ENCODE measurements at places on chromosomes 11 and 22.
A peak's percentile ranks its signal among the peaks of the same experiment; 100 is the strongest.

DNA sequence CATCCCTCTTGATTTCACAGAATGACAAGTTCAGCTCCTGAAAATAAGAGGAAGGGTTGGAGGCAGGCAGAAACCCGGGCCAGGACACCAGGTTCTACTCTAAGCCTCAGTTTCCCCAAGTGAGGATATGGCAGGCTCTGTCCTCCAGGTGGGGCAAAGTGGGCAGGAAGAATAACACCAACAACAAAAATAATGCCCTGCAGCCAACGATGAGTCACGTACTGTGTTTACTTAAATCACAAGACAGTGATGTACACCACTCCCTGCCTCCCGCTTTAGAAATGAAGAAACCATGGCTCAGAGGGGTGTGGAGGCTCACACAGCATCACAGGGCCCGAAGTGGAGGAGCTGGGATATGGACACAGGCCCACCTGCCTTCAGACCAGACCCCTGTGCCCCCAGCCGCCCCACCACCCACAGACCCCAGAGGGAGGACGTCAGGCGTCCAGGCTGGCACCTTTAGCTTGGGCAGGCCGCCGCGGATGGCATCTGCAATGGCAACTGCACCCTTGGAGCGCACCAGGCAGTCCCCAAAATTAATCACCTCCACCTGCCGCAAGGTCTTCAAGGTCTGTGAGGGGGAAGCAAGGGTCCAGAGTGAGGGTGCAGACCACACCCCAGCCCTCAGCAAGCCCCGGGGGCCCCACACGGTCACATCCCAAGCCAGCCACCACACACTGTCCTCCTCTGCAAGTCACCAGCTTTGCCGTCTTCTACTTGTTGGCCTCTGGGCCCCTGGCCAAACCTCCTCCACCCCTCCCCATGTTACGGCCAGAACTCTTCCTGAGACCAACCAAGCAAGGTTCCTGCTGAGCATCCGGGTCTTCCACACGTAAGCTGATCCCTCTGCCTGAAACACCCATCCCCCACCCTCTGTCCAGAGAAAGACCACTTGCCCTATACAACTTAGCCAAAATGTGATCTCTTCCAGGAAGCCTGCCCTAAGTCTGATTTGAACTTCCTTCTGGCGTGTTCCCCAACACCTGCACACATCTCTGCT, 15.8 kb upstream of the CHADL start:
- DNase-seq, result peak; percentile 82

DNA sequence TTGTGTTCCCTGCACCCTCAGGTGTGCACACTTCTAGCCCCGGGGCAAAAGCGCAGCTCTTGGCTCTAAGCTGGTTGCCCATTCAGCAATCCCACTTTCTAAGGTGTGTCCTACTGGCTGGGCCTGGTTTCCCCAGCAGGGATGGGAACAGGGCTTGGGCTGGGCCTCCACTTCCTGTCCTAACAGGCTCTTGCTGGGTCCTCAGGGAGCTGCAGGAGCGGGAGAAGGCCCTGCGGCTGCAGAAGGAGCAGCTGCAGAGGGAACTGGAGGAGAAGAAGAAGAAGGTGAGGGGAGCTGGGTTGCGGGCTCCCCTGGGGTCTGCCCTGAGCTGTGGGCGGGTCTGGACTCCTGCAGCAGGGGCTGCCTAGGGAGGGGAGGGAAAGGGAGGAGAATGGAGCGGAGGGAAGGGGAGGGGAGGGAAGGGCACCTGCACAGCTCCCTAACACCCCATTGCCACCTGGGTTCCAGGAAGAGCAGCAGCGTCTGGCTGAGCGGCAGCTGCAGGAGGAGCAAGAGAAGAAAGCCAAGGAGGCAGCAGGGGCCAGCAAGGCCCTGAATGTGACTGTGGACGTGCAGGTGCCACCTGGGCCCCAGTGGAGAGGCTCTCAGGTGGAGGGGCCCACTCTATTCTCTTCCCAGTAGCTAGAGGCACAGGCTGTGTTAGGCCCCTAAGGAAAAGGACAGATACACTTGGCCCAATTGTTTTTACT, 24.6 kb downstream of the INCENP start:
- DNase-seq, result no peak

GRCh38 chr11:95507794-95508193, 276.8 kb upstream of the SESN3 start:
- DNase-seq, result no peak

DNA sequence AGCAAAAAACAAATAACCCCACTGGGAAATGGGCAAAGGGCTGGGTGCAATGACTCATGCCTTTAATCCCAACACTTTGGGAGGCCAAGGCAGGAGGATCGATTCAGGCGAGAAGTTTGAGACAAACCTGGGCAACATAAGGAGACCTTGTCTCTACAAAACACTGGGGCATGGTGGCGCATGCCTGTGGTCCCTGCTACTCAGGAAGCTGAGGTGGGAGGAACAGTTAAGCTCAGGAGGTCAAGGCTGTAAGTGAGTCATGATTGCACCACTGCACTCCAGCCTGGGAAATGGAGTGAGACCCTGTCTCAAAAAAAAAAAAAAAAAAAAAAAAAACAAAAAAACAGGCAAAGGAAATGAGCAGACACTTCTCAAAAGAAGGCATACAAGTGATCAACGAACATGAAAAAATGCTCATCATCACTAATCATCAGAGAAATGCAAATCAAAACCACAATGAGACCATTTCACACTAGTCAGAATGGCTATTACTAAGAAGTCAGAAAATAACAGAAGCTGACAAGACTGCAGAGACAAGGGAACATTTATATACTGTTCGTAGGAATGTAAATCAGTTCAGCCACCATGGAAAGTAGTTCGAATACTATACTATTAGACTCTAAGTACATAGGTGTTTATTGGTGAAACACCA, 48.2 kb upstream of the SMCO4 start:
- peak; percentile 72 for DNase-seq

GRCh38 chr11:88629496-88629895, 292.0 kb upstream of the CTSC start:
- DNase-seq, result no peak

- no peak for DNase-seq
Observed at GRCh38 chr11:127873478-127873877, 713.9 kb downstream of the ETS1 start.

DNA sequence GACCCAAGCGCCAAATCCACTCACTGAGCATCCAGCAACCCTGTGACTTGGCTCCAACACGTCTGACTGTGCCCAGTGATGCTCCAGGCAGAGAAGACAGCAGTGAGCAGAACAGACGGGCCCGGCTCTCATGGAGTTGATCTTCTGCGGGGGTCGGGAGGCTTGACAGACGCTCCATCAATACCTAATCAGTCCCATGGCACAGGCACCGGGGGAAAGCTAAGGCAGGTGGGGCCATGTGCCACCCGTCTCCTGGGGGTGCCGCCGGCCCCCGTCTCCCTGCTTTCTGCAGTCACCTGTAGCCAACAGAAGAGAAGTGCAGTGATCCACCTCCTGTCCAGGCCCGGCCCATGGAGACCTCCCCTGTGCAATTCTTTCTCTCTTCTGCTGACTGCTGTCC, 47.5 kb downstream of the LINC01488 start:
- no peak for DNase-seq

DNA sequence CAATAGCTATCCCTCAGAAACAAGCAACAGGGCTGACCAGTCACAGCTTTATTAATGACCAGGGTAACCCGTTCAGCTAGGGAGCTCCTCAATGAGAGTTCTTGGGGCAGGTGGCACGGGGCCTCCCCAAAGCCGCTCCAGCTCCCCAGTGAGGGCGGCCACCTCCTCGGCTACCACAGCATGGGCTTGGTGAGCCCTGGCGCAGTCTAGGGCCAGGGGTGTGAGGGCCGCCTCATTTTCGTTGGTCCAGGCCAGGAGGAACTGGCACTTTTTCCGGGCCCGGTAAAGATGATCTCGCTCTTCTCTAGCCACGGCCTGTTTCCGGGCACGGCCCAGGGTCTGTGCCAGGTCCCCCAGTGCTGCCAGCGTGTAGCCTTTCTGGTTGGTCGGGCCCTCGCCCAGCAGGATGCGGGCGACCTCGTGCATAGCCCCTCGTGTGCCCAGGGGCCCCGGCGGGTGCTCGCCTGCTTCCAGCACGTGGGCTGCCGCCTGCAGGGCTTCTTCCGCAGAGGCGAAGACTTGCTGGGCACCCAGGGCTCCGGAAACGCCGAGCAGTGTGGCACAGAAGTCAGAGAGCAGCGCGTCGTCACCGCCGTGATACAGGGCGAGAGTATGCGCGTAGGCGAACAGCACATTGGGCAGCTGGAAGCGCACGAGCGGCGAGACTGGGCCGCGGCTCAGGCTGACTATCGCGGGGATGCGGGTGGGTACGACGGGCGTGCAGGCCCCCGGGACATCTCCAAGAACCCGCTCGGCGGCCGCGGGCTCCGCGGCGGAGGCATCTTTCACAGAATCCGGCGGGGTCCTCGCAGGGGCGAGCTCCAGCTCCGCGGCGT, 913 bp downstream of the ZNHIT2 start:
- DNase-seq, result peak; percentile 21

DNA sequence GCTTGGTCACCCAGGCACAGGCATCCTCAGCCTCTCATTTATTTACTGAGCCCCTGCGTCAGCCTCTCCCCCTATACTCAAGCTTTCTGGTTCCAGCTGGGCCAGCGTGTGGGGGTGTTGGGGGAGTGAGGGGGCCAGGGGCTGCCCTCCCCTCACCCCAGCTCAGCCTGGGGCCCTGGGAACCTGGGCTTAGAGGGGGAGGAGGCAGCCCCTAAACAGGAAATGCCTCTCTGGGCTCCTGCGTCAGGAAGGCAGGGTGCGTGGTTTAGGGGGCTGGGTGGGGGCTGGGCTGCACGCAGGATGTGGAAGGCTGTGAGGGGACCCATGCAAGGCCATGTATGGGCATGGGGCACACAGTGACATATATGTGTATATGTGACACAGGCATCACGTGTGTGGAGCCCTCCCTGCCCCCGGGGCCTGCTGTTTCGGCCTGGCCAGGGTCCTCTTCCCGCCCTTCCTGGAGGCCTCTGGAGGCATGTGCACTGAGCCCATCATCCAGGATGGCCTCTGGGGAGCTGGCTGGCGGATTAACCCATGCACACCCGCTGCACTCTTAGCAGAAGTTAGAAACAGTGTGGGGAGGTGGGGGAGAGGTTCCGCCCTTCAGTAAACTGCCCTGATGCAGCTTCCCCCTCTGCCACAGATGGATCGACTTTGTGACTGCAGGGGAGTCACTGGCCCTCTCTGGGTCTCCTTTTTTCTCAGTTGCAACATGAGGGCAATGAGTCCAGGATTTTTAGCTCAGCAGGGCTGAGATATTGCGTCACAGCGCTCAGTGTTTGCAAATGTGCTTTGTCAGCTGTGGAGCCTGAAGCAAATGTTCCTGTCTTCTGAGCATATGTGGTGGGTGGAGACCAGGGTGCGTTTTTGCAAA, 1.1 kb upstream of the CD248 start:
- DNase-seq, result peak; percentile 84

DNA sequence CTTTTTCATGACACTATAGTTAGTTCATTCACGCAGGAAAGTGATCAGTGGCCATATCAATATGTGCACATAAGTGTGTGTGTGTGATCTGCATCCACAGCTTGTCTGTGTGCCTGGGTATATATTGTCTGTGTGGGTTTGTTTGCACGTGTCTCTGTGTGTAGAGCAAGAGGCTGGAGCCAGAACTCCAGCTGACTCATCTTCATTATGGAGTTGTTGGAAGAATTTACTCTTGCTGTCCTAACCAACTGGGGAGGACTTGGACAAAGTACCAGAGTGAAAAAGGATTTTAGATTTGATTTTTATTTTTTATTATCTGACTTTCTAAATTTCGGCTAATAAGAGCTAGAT, 63.9 kb downstream of the TP53I11 start:
- DNase-seq, result peak; percentile 62

DNA sequence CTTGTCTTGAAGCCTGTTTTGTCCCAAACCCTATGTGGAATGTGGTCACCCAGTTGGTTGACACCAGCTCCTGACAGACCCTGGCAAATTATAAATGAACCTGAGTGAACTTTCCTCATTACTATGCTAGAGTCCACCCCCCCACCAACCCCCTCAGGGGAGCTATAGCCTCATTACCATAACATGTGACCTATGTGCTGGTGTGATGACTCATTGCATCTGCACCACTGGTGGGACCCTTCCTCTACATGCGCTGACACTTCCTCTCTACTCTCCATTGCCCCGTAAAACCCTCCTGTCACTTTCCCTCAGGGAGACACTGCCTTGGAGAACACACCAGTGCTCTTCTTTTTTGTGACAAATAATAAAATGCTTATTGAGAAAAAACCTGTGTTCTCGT, 105.0 kb upstream of the SESN3 start:
- DNase-seq, result no peak

GRCh38 chr11:8344346-8344745, 80.7 kb upstream of the LMO1 start:
- no peak for DNase-seq

DNA sequence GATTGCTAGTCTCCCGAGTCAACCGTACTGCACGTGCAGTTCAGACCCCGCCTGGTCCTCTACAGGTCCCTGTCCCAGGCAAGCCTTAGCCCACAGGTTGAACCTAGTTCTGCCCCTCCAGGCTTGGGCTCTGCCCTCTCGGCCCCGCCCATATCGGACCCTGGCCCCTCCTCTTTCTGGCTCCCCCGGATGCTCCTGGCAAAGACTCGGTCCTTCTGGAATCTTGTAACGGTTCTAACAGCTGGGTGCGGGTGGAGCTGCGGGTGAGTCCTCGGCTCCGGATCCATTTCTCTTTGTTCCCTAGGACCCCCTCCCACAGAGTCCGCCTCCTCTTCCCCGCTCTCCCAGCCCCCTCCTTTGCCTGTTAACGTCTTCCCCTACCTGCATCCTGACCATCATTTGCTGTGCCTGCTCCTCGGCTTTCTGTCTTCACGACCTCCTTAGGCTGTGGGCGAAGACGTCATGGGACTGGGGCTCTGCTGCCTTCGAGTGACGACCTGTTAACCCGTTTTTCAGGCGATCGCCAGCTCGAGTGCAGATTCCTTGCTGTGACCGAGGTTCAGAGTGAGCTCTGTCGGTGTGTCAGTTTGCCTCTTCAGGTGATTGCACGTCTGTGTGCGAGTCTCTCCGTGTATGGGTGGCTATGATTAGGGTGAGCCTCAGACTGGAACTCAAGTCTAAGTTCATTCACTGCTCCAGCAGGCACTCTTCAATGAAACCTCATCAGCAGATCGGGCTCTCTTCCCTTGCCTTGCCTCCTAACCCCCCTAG, at the start of gene DNHD1:
Gene DNHD1, plus strand, starts transcription at position 212 of the 771 bp plus-strand sequence. CDS start 936 bp downstream, outside the sequence.
- no peak for DNase-seq

DNA sequence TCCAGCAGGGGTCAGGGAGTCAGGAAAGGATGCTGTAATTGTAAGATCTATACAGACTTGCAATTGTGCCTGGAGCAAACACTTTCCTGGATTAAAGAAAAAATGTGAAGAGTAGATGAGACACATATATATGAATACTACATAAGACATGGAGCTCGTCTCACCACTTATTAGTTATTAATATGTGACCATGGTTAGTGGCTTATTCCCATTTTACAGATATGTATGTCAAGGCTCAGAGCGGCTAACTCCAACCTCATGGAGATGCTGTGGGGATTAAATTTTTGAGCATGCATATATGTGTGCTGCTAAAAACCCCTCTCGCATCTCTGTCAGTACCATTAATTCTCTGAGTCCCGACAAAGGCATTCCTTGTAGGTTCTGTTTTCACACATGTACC, 125.7 kb downstream of the SLC1A2 start:
- DNase-seq, result no peak

- DNase-seq, result peak; percentile 96
Observed at GRCh38 chr11:38460896-38461295, 1862.9 kb upstream of the RAG2 start.
